ENCODE measurements at places on chromosomes 2 and 18. TPM values are rescaled to one million over a fixed set of nuclear protein-coding genes. Genes with fewer than 3 reads are reported as not detected.

DNA sequence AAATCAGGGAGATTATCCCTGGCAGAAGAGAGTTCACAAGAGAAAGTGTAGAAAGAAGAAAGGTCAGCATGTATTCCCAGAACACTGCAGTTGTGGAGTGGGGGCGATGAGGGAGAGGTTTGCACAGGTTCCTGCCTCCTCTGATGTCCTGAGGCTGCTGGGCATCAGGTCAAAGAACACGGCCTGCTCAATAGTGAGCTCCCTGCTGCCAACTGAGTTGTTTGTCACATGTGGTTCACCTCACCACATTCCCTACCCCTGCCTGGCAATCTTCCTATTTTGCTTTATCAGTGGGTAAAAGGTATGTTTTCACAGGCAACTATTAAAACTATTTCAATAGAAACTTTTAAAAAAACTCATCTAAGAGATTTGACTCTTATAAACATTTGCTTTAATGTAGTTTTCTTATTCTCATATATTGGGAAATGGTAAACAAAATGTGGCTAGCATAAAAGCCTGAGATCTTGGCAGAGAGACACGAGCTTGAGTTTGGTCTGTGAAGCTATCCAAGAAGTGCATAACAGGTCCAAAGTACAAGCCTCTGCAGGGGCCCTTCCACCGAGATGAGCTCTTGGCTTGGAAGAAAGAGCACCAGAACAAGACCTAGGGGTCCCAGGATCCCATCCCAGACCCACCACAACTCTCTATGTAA, 123.9 kb upstream of the SRD5A2 start:
- H3K36me3 ChIP-seq = no peaks in the 10 kb centered on the region
- H3K4me3 ChIP-seq = no peak overlapping the region
- H3K27ac ChIP-seq = no peak overlapping the region
- H3K4me1 ChIP-seq = no peaks in the 10 kb centered on the region
- DNase-seq = no peak

- no peaks in the 10 kb centered on the region for H3K4me1 ChIP-seq
- H3K36me3 ChIP-seq = no peaks in the 10 kb centered on the region
- H3K27ac ChIP-seq = no peak overlapping the region
- DNase-seq = no peak
- no peak overlapping the region for H3K4me3 ChIP-seq
- H3K27me3 ChIP-seq = no peaks in the 10 kb centered on the region
These were observed 197.0 kb downstream of the UBE2E3 start for GRCh38 chr2:181177376-181177775.

DNA sequence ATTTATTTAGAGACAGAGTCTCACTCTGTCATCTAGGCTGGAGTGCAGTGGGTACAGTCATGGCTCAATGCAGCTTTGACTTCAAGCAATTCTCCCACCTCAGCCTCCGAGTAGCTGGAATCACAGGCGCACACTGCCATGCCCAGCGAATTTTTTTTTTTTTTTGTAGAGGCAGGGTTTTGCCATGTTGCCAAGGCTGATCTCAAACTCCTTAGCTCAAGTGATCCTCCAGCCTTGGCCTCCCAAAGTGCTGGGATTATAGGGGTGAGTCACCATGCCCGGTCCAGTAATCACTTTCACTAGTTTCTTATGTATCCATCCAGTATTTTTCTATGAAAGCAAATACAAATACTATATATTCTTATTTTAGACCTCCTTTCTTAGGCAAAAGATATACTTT, 24.0 kb downstream of the PRKAG3 start:
- no peaks in the 10 kb centered on the region for H3K27me3 ChIP-seq
- peaks cover 4% of the 10 kb centered on the region for H3K4me1 ChIP-seq
- H3K27ac ChIP-seq = no peak overlapping the region
- DNase-seq = no peak
- no peak overlapping the region for H3K4me3 ChIP-seq

- DNase-seq = no peak
- H3K27ac ChIP-seq = no peak overlapping the region
- no peaks in the 10 kb centered on the region for H3K4me1 ChIP-seq
- no peaks in the 10 kb centered on the region for H3K27me3 ChIP-seq
These were observed 1109.3 kb downstream of the TSN start for GRCh38 chr2:122864728-122865127.

The SCYGR6 gene
- total RNA-seq = not detected

The CYP26B1 gene
- not detected for total RNA-seq
